DMS79 (cell line): ENCODE measurements at places on chromosomes 13 and 19.
A peak's percentile ranks its signal among the peaks of the same experiment; 100 is the strongest.

DNA sequence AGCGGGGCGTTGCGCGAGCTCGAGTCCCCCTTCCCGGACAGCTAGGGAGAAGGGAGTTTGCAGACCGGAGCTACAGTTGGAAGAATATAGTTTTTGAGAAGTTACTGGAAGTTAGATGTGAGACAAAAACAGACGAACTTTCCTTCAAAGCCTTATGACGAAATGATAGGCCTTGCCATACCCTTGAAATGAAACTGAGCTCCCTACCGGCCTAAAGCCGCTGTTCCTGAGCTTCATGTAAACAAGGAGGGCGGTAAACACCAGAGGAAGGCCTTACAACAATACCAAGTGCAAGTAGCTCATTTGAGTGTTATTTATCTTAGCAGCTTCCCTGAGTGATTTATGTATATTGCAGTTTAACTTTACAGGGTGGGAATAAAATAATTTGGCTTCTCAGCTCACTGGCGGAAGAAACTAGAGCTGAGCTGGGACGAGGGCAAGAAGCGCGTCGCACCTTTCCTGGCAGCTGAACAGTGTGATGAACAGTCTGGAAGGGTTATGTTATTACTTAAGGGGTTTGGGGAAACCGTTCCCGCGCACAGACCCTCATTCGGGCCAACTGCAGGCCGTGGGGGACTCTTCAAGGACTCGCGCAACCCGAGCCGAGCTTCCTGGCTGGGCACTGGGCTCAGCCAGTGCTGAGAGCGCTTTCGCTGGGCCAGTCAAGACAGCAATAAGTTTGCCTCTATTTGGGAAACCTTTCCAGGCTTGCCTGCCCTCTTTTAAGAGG, 111.2 kb downstream of the KCNRG start:
- DNase-seq = peak; percentile 31

DNA sequence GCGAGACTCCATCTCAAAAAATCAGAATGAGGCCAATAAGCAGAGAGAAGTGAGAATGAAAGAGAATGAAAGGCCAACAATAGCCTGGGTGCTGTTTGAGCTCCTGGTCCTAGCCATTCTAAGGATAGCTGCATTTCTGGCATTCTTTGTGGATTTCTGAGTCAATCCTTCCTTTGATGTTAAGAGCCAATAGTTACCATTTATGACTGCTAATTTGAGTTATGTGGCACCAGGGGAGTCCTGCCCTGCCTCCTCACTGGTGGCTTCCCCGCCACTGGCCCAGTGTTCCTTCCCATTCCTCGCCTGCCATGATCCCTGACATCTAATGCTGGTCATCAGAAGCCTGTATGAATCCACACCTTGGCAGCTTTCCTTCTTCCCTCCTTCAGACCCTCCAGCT, 991.2 kb downstream of the UQCRFS1 start:
- no peak for DNase-seq

- DNase-seq = no peak
These were observed 14.3 kb downstream of the CD177 start for GRCh38 chr19:43367822-43368221.

DNA sequence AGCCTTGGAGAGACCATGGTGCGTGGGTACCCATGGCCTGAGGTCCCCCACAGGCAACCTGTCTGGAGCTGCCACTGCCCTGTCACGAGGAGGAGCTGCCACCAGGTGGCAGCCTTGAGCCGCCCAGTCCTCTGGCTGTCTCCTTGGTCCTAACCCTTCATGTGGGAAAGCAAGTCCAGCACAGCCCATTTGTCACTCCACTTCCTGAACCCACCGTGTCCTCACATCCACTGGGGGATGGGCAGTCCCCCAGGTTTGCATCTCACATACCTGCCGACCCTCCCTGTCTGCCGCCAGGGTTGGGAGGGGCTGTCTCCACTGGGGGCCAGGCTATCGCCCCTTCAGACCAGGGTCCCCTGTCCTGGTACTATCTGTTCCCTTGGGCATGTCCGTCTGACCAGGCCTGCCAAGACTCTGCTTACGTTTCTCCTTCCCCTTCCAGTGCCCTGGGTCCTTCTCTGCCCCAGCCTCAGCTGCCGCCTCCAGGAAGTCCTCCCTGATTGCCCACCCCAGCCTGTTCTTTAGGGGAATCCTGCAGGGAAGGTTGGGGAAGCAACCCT, 4.5 kb downstream of the FAM174C start:
- DNase-seq = peak; percentile 45

- DNase-seq = no peak
These were observed 21.7 kb upstream of the C1QTNF9B start for GRCh38 chr13:23919006-23919405.

GRCh38 chr19:41027273-41027967, 36.3 kb downstream of the CYP2B6 start:
- no peak for DNase-seq

DNA sequence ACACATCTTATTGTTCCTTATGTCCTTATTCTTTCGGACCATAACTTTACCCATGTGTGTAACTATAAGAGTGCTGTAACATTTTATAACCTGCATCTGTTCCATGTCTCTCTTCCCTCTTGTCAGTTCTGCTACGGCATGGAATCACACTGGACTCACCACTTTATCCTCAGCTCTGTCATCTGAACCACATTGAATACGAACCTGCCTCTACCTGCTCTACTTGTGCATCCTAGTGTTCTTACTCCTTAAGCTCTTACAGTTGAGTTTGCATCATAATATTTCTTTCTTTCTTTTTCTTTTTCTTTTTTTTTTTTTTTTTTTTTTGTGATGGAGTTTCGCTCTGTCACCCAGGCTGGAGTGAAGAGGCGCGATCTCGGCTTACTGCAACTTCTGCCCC, 180.9 kb downstream of the GPC5 start:
- no peak for DNase-seq
